ENCODE measurements at places on chromosomes 2 and 18. TPM values are rescaled to one million over a fixed set of nuclear protein-coding genes. Genes with fewer than 3 reads are reported as not detected.

EGR4 gene
- not detected for total RNA-seq

ASB18 gene
- total RNA-seq, result 46.1 TPM

NEU2 gene
- not detected for total RNA-seq

ATP6V1B1 gene
- total RNA-seq, result 0.74 TPM

HOXD1 gene
- total RNA-seq, result not detected

SFT2D3 gene
- 3.0 TPM for total RNA-seq

IL36A gene
- total RNA-seq, result not detected

USP14 gene
- total RNA-seq, result 45.5 TPM

RAMP1 gene
- 96.6 TPM for total RNA-seq

KCNG3 gene
- not detected for total RNA-seq

SLC5A7 gene
- total RNA-seq, result 0.14 TPM

GKN2 gene
- total RNA-seq, result not detected

ZSWIM2 gene
- not detected for total RNA-seq

SPAST gene
- 9.5 TPM for total RNA-seq

PSMA8 gene
- total RNA-seq, result not detected

ABCG8 gene
- total RNA-seq, result not detected

All from heart right ventricle (tissue), 16 donors.